Glomerular endothelial cell (primary cell): ENCODE measurements at places on chromosomes 5 and 9.
A peak's percentile ranks its signal among the peaks of the same experiment; 100 is the strongest.

DNA sequence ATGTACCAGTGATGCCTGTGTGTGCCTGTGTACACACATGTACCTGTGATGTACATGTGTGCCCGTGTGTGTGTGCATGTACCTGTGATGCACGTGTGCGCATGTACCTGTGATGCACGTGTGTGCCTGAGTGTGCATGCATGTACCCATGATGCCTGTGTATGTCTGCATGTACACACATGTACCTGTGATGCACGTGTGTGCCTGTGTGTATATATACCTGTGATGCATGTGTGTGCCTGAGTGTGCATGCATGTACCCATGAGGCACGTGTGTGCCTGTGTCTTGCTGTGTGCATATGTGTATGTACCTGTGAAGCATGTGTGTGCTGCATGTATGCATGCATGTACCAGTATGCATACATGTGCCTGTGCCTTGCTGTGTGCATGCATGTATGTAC lies 419.0 kb downstream of the IRX2 start:
- DNase-seq = no peak

DNA sequence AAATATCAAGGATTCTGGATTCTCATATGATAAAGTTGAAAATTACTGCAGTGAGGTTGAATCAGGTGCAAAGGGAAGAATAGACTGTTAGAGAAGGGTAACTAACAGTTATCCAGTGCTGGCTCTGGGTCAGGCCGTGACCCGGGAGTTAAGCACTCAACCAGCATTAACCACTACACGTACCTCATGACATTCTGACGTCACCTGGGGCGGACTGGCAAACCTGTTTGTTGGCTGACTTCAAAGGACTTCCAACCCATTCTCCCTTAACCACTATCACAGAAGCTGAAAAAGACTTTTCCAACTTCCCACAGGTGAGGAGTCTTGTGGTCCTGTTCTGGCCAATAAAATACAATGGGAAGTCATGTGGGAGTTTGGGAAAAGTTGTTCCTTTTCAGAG lies 268.9 kb downstream of the ENC1 start:
- no peak for DNase-seq

- DNase-seq = no peak
Observed at GRCh38 chr9:109167716-109168115, 667 bp upstream of the FRRS1L start.

DNA sequence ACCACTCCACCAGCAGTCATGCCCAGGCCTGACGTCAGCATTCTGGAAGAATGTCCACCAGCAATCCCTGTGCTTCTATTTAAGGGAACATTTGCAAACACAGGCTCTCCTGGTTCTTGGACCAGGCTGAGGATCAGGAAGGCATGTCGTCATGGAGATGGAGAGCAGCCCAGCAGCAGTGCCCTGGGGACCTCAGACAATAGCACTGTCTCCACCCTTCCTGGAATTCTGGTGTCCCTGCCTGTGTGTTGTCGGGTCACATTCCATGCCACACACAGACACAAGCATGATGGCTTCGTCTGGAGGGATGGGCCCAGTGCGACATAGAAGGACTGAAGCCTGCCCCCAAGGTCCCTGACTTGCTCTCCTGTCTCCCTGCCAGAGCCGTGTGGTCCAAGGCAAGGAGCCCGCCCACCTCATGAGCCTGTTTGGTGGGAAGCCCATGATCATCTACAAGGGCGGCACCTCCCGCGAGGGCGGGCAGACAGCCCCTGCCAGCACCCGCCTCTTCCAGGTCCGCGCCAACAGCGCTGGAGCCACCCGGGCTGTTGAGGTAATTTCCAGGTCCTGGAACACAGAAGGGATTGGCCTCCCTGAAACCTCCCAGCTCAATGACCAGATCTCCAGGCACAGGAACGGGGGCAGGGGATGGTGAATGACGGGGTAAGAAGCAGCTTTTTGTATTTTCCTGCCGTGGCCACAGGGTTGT lies 43.8 kb downstream of the STOM start:
- peak; percentile 87 for DNase-seq

- DNase-seq = no peak
Observed at GRCh38 chr9:38308136-38308535, 84.4 kb upstream of the ALDH1B1 start.
